ENCODE measurements at places on chromosomes 5 and 9. TPM values are rescaled to one million over a fixed set of nuclear protein-coding genes. Genes with fewer than 3 reads are reported as not detected.

- no peaks in the 10 kb centered on the region for H3K36me3 ChIP-seq
- H3K27me3 ChIP-seq = no peaks in the 10 kb centered on the region
- peaks cover 3% of the 10 kb centered on the region for H3K4me1 ChIP-seq
- DNase-seq = no peak
- no peak overlapping the region for H3K4me3 ChIP-seq
These were observed 74.9 kb upstream of the PHYKPL start for GRCh38 chr5:178307267-178308045.

DNA sequence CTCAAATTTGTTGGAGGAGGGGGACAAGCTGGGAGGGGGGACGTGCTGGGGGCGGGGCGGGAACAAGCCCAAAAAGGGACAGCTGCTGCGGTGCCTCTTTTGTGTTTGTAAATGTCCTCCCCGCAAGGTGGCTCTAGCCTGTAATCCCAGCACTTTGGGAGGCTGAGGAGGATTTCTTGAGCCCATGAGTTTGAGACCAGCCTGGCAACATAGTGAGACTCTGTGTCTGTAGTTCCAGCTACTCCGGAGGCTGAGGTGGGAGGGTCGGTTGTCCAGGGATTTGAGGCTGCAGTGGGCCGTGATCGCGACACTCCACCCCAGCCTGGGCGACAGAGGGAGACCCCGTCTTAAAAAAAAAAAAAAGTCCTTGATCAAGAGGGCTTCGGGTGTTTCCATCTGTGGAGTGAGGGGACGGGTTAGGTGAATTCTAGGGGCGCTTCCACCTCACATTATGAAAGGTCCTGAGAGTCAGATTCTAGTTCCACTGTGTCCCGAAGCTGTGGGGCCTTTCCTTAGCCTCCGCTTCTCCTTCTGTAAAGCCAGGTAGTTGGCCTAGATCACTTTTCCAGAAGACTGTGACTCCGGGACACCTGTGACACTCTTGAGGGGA is 779 bp upstream of the CTNNA1 start:
- H3K27me3 ChIP-seq = no peaks in the 10 kb centered on the region
- H3K4me3 ChIP-seq = peak overlapping the region; percentile 90
- H3K36me3 ChIP-seq = peaks cover 6% of the 10 kb centered on the region
- peaks cover 43% of the 10 kb centered on the region for H3K4me1 ChIP-seq

- H3K36me3 ChIP-seq = no peaks in the 10 kb centered on the region
- H3K27me3 ChIP-seq = no peaks in the 10 kb centered on the region
- no peaks in the 10 kb centered on the region for H3K4me1 ChIP-seq
- H3K27ac ChIP-seq = no peak overlapping the region
- H3K4me3 ChIP-seq = no peak overlapping the region
- no peak for DNase-seq
These were observed 307.1 kb upstream of the ADCY2 start for GRCh38 chr5:7088849-7089248.

DNA sequence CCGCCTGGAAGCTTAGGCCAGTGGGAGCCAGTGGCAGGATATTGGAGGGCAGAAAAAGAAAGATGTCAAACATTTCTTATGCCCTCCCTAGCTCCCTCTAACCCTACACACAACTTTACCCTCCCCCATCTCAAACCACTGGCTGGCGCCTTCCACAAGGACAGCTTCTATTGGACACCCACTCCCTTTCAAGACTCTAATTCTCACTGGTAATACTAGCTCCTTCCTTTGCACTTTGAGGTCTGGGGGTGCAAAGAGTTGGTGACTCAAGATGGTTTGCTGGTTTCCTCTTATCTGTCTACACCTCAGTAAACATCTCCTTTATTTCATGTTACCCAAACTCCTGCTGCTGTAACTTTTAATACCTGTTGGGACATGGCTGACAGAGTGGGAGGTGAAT is 11.6 kb upstream of the ITGA1 start:
- DNase-seq = peak; percentile 26
- H3K27me3 ChIP-seq = no peaks in the 10 kb centered on the region
- no peak overlapping the region for H3K4me3 ChIP-seq
- no peaks in the 10 kb centered on the region for H3K36me3 ChIP-seq
- no peaks in the 10 kb centered on the region for H3K4me1 ChIP-seq

NTRK2 gene
- 1.4 TPM for total RNA-seq

Measured in stomach (tissue), 19 donors.